ENCODE measurements at places on chromosomes 6 and 20.

DNA sequence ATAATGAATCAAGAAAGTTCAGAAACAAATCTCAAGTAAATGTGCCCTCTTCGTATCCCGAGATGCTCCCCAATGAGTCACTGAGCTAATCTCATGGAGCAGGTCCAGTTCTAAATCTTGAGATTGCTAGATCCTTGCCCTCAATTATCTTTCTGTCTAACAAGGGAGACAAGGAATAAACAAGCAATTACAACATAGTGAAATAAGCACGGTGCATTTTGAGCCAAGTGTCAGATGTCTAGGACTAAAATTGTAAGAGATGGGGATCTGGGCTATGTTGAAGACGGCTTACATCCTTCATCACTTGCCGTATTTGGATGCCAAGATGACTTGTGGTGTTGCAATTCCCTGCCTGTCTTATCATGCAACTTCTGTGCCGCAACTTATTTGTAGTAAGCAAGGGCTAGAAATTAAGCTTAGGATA, 56.5 kb upstream of the ADGRF1 start:
- no peak for DNase-seq

DNA sequence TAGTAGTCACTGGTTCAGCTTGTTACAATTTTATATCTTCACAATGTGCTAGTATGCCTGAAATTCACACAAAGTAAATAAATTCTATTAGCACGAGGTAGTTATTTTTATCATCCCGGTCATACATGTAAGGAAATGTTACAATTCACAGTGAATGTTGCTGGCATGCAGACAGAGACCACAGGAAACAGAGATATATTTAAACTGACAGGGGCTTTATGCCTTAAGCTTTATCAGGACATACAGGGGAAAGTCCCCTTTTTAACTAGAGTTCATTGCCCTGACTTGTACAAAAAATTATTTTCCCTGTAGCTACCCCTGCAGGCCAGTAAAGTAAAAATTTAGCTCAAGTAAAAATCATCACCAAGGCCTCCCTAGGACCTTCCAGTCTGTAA, 712.0 kb upstream of the NRSN1 start:
- DNase-seq = peak; percentile 35

- no peak for DNase-seq
Observed at GRCh38 chr6:20605581-20605980, 71.3 kb downstream of the CDKAL1 start.

DNA sequence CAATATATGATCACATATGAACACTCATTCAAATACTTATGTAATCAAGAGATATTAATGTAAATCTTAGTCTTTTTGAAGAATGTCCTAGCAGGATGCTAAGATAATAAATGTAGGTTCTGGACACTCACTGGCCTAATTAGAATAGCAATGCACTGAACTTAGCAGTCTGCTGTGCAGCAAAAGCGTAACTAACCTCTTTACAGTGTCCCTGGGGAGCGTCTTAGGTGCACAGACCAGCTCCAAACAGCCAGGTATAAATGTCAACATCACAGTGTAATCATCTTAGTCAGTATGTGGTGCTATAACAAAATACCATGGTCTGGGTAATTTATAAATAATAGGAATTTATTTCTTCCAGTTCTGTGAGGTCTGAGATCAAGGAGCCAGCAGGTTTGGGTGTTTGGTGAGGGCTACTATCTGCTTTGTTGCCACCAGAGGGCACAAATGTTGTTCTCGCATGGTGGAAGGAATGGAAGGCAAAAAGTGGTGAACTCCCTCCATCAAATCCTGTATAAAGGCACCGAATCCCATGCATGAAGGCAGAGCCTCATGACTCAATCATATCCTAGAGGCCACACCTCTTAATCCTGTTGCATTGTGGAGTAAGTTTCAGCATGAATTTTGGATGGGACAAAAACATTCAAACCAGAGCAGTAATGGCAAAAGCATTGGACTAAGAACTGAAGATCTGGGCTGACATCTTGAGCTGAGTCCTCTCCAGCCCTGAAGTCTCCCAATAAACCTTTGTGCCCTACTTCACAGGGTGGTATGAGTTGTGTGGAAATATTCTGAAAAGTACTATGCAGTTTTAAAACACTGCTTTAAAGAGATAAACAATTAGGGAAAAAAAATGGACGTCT, 41.8 kb upstream of the FOXO3 start:
- DNase-seq = no peak

- no peak for DNase-seq
Observed at GRCh38 chr6:21134356-21134755, 459.2 kb upstream of the SOX4 start.

GRCh38 chr6:24522228-24523176, 27.7 kb downstream of the ALDH5A1 start:
- DNase-seq = no peak

DNA sequence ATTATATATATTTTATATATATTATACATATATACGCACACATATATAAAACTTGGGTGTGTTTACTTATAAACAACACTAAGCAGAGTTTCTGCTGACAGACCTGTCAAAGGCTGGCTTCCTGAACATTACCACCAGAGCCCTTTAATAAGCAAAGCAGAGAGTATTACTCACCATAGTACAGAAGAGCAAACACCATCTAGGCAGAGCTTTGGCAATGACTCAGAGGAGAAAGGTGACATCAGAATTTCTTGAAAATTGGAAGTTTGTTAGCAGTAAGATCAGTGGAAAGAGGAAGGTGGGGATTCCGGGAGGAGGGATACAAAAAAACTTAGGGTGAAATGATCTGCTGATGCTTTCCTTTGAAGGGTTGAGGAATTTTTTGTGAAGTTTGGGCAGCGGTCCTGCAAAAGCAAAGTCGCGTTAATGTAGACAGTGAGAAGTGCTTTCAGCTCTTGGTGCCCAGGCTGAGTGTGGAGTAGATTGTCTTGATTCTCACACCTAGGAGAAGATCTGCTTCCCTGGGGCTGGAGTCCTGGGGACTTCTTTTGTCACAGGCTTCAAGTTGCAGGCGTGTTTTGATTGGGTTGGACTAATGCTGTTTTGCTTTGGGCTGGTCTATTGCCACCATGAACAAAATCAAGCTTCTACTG, 109.6 kb upstream of the BACH2 start:
- no peak for DNase-seq

- no peak for DNase-seq
Observed at GRCh38 chr6:47169785-47170616, 127.9 kb upstream of the ADGRF1 start.

- no peak for DNase-seq
Observed at GRCh38 chr20:20363434-20363798, 4.5 kb upstream of the INSM1 start.

- no peak for DNase-seq
Observed at GRCh38 chr6:105862936-105863607, 223.1 kb upstream of the PRDM1 start.

DNA sequence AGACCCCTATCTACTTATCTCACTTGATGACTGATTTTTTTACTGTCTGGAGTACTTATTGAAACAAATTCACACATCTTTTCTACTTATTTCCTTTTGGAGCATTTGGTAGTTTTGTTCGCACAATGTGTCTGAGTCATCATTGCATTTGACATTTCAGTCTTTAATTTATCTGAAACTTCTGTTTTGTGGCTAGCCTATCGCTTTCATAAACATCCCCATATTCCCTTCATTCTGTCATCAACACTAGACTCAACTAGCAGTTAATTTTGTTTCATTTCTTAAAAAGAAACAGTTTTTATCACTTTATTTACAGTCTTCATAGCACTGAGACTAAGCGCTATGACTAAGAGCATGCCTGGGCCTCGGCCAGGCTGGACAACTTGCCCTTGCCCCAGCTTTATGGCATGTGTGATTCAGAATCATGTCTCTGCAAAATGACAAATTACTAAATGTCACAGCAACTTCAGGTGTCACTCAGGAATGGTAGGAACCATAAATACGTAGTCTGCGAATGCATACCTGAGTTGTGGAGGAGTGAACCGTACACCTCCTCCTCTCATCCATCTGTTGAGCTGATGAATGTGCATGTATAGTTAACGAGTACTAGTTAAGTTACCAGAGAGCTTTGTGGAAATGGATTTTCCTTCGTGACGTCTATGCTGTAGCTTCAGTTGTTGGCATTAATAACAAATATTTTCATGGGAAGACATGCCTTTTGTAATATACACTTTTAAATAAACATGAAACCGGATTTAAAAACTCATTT, 16.2 kb downstream of the L3MBTL3 start:
- DNase-seq = no peak

DNA sequence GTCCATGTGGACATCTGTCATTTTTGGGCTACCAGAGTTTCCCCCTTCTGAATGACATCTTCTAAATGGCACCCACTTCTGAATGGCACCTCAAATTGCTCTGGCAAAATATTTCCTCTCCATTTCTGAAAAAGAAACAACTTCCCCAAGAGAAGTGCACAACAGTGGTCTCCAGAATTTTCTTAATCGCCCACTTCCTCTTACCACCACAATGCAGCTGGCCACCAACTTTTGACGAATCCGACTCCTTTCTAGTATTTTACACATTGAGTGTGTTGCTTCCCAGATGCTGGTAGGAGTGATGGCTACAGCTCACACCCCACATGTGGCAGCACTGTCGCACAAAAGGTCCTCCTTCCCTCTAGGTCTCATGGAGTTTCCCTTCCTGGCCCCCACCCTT, 216.1 kb downstream of the FOXA2 start:
- DNase-seq = no peak

DNA sequence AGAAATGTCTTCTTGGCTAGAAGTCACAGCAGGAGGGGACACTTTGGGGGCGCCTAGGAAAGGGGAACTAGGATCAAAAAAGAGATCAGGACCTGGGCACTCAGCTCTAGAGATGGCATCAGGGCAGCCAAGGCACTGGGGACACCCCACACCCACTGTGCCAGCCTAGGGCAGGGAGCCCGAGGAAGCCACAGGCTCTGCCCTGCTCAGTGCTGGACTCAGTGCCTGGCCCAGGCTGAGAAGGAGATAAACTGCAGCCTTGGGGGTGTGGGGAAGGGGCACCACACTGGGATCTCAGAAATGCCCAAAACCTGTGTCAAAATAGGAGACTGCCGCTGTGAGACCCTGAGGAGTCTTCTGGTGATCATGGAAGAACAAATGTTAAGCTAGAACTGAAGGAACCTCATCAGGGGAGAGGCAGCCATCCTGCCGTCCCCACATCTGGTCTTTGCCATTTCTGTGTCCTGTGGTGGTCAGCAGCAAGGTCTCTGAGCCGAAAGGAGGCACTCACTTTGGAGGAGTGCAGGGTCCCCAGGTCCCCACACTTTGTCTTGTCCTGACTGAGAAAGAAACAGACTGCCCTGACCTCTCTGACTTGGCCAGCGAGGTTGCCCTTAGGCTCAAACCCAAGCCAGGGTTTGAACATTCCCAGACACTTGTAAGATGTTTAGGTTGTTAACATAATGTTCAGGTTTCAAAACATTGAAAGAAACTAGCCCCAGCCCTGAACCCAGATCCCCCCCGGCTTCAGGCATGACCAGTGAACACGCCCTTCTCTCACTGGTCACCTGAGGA, 2.3 kb downstream of the ARFRP1 start:
- DNase-seq = no peak

DNA sequence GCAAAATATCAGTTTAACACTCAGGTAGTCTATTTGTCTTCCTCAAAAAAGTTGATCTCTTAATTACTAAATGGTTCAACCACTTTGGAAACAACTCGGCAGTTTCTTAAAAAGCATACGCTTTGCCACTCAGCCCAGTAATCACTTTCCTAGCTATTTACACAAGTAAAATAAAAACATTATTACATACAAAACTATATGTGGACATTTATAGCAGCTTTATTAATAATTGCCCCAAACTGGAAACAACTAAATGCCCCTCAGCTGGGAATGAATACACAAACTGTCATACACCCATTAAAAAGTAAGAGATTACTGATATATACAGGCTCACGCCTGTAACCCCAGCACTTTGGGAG, 7.4 kb downstream of the EEF1A1 start:
- no peak for DNase-seq

DNA sequence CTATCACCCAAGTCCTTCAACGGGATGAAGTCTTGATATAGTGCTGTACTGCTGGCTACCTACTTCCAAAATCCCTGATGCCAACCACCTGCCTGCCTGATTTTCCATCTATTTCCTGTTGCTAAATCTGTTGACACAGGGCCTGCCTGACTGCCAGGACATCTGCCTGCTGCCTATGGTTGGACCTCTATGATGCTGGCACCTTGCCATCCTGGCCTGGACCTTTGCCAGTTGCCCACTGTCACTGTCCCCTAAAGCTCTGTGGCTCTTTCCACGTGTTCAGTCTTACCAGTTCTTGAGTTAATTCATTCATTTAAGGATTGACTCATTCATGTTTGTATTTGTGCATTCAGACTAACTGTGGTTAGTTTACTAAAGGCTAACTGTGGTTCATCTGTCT, 9.2 kb upstream of the RGS17 start:
- no peak for DNase-seq

DNA sequence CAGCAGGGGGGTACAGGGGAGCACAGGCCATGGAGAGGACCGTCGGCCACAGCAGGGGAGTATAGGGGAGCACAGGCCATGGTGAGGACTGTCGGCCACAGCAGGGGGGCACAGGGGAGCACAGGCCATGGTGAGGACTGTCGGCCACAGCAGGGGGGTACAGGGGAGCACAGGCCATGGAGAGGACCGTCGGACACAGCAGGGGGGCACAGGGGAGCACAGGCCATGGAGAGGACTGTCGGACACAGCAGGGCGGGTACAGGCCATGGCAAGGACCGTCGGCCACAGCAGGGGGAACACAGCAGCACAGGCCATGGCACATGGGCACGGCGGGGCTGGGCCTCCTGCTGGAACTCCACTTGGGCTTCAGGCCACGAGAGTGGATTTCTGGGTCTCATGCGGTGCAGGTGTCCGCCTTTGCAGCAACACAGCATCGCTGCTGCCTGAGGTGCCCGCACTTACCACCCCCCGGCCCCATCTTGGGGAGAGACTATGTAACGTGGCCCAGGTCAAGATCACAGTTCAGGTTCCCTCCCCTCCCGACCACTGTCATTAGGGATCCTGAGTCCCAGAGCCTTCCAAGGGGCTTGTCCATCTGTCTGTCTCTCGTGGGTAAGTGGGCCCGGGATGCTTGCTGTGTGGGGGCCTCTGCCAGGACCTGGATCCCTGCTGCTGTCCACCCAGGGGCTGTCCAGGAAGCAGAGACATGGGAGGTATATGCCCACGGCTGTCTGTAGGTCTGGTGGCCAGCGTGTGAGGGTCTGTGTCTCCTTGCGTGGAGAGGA, 2.5 kb downstream of the NPBWR2 start:
- no peak for DNase-seq

DNA sequence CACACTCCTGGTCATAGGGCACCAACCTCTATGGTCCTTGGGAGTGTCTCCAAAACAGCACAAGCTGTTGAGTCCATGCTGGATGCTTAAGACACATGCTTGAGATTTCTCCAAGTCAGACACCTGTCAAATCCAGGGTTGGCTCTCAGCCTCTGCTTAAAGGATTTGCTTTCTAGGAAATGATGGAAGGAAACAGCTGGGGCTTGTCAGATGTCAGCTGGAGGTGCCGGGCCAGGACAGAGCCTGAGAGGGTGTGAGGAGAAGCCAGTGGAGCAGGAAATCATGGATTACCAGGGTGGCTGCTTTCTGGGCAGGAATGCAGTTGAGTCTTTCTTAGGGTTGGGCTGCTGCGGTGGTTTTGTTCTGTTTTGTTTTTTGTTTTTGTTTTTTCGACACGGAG, 83.0 kb upstream of the FAM184A start:
- DNase-seq = no peak

- DNase-seq = no peak
Observed at GRCh38 chr20:41437836-41438235, 71.2 kb upstream of the EMILIN3 start.

GRCh38 chr20:50097843-50098242, 15.1 kb downstream of the UBE2V1 start:
- DNase-seq = no peak

GRCh38 chr6:1602049-1602713, 7.5 kb upstream of the FOXC1 start:
- no peak for DNase-seq

All from KG1 (cell line).